Aorta (tissue), 5 donors: ENCODE measurements at places on chromosomes 16 and 17. TPM values are rescaled to one million over a fixed set of nuclear protein-coding genes. Genes with fewer than 3 reads are reported as not detected.

DNA sequence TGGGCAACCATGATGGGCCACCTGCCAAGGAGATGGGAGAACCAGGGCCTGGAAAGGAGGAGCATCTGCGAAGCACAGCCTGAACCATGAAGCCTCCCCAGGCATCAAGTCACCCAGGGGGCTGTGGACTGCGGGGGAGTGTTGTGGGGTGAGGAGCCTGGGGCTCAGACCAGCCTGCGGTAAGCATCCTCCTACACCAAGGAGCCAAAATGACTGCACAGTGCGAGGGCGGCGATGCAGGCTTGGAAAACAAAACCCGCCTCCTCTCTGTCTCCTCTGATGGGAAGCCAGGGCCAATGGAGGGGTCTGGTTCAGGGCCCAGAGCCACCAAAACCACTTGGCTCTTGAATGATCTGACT lies 18.1 kb upstream of the MAF start:
- DNase-seq, result no peak

DNA sequence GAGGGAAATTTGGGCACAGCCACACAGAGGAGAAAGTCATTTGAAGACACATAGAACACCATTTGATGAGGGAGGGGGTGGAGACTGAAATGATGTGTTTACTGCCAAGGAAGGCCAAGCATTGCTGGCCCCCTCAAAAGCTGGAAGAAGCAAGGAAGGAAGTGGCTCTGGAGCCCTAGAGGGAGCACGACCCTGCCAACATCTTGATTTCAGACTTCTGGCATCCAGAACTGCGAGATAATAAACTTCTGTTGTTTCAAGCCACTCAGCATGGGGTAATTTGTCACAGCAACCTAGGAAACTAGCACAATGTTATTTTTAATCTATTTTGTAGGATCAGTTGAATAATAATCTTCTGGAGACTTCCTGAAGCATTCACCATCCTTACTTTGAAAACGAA lies 314.8 kb upstream of the GOT2 start:
- DNase-seq, result no peak

DNA sequence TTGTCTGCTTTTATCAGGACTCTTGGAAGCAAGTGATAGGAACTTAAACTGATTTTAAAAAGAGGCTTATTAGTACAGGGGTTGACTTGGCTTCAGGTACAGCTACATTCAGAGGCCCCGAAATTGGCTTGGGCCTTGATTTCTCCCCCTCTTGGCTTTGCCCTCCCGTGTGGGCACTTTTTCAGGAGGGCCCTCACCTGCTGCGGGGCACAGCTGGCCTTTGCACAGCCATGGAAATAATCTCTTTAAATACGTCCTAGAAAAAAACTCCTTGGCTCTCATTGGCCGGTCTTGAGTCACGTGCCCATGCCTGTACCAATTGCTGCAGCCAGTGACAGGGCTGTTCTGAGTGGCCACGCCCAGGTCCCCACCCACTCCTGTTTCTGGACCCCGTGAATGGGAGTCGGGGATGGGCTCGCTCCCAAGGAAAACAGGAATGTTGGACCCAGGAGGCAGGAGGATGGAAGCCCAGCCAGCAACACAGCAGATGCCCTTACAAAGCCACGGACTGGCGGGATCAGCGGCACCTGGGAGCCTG lies 15.0 kb downstream of the CA5A start:
- DNase-seq, result no peak

DNA sequence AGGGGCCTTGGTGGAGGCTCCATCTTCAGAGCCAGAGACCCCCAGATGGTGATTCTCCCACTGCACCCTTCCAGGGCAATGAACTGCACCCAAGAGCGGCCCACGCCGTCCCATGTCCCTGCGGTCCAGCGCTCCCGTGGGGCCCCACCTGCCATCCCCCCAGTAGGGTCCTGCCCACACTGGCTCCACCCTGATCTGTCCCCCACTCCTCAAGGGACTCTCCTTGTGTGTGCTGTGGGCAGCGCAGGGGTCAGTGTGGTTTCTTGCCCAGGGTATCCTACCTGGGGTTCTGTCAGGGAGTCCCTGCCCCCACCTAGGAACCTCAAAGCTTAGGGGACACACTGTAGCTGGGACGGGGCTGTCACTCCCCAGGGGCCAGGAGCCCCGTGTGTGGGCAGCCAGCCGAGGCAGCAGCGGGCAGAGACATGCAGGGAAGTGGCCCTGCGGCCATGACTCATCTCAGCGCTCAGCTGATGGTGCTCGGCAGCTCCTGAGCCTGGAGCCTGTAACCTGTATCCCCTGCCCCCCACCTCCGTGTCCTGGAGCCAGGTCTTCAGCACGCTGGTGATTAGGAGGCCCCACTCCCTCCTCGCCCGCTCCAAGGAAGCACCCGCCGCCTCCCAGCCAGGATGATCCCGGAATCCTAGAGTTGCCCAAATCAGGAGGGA lies 35.7 kb upstream of the SSTR5 start:
- DNase-seq, result no peak

DNA sequence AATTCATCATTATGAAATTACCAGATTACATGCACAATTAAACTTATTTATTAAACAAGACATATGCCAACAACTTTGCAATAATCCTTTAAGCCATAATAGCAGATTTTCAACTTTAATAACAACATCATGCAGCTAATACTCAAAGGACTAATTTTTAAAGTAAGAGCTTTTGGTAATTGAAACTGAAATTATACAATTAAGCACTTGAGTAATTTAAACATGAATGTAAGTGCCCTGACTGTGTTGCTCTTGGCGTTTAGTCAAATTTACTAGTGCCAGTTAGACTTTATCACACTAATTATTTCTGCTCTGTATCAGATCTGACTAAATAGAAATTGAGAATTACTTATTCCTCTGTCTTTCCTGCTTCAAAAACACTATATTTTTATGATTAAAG lies 46.8 kb upstream of the PSMD7 start:
- no peak for DNase-seq

DNA sequence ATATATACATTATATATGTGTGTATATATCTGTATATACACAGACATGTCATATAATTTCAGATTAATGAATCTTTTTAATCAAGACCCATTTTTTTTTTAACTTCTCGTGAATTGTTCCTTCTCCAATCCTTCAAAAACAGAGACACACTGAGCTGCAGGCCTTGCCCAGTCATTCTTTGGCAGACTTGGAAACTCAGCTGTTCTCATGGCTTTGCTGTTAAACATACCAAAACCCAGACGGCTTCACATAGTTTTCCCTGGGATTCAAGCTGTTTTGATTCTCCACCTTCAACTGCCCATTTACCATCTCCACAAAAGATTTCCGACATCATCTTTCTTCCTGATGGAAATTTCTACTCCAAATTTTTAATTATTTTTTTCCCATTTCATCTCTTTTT lies 148.7 kb downstream of the KCNJ2 start:
- DNase-seq, result no peak

DNA sequence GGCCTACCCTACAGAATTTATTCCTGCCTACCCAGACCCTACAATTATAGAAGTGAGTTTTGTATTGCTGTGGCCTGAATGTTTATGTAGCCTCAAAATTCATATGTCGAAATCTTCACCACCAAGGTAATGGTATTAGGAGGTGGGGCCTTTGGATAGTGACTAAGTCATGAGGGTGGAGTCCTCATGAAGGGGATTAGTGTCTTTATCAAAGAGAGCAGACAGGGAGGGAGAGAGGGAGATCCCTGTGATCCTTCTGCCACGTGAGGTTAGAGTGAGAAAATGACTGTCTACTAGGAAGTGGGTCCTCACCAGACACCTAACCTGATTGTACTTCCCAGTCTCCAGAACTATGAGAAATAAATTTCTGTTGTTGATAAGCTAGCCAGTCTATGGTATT lies 981 bp upstream of the DUXB start:
- DNase-seq, result no peak

GRCh38 chr17:34764716-34765115 lies 185.3 kb downstream of the TMEM132E start:
- no peak for DNase-seq

Gene SLC5A10
- not detected for total RNA-seq

Gene CCL7
- not detected for total RNA-seq

Gene CA7
- not detected for total RNA-seq

Gene ZBTB4
- 81.9 TPM for total RNA-seq

Gene NUDT16L1
- 11.1 TPM for total RNA-seq

Gene TOM1L1
- total RNA-seq, result 23.2 TPM

Gene VTN
- total RNA-seq, result 2.6 TPM
